Activated T-cell treated with anti-CD3 and anti-CD28 coated beads for 48 hours (primary cell): ENCODE measurements at places on chromosomes 7 and 10.

DNA sequence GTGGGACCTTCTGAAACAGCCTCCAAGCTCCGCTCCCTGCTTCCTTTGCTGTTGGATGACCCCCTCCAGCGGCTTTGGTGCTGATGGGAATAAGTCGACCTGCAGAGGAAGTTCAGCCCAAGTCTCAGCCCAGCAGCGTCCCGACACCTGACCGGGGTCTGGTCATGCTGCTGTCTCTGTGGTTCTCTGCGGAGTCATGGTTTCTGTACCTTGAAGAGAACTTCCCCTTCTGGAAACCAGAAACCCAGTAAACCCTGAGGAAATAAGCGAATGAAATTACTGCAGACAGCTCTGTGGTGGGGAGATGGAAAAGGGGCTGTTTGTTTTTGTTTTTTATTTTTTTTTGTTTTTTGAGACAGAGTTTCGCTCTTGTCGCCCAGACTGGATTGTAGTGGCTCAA lies 18.3 kb upstream of the ZNF12 start:
- DNase-seq, result no peak

GRCh38 chr10:71314028-71314693 lies 4.9 kb upstream of the SLC29A3 start:
- peak; percentile 51 for DNase-seq

- no peak for DNase-seq
Observed at GRCh38 chr7:80826520-80827238, 92.2 kb downstream of the SEMA3C start.

DNA sequence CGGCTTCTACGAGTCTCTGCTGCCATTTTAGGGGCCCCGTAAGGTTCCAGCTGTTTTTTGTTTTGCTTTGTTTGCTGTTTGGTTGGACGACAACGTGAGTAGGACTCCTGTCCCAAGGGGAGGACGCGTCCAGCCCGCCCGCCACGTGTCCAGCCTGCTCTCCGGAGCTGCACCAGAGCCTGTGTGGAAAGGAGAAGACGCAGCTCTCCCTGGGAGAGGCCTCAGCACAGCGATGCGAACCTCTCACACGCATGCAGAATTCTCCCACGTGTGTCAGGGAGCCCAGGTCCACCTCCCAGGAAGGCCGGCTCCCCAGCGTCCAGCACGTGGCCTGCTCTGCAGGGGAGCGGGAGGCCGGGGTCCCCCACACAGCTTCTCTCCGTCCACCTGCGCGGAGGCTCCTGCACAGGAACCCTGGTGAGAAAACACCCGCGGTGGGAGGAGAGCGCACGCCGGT lies 36.4 kb upstream of the DNAJB6 start:
- no peak for DNase-seq

GRCh38 chr10:88042160-88043100 lies 179.0 kb downstream of the PTEN start:
- DNase-seq, result no peak

DNA sequence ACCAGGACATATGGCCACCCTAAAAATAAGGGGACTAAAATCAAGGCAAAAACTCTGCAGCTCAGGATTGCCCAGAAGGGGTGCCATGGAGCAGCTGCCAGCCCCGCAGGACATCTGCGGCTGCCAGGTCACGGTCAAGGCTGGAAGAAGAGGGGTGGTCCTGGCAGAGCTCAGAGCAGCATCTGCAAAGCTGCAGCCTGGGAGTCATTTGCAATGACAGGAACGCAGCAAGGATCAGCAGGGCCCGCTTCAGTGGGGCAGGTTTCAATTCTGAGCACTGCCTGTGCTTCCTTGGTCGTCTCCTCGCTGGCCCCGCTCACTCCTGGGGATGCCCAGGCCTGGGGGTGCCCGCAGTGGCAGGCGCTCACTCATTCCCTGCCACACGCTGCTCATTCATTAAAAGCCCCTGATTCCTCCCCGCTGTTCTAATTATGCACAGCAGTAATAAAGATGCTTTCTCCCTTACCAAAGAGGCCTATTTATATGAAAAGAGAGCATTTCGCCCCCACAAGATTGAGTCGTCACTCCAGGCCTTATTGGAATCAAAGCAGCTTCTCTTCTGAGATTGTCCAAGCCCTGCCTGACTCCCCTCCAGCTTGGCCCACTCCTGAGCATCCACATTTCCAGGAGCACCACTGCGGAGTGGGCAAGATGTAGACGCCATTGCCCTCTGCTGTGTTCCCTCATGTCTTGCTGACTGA lies 4.6 kb downstream of the HSPA12A start:
- no peak for DNase-seq

DNA sequence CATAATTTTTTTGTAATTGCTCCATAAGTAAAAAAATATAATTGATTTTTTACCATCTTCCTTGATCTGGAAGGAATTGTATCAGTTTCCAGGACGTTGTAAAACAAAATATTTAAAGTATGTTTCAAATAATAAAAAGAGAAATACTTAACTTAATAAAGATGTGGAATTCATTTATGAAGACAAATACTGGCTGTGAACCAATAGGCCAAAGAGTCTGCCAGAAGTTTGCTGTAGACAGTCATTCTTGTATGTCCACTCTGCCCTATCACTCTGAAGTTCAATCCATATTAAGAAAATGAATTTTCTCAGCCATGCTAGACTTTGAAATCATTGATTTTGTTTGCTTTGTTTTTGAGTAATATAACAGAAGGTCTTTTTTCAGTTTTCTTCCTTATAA lies 256.4 kb downstream of the TRIL start:
- no peak for DNase-seq

GRCh38 chr10:131404886-131405285 lies 93.4 kb upstream of the TCERG1L start:
- no peak for DNase-seq

DNA sequence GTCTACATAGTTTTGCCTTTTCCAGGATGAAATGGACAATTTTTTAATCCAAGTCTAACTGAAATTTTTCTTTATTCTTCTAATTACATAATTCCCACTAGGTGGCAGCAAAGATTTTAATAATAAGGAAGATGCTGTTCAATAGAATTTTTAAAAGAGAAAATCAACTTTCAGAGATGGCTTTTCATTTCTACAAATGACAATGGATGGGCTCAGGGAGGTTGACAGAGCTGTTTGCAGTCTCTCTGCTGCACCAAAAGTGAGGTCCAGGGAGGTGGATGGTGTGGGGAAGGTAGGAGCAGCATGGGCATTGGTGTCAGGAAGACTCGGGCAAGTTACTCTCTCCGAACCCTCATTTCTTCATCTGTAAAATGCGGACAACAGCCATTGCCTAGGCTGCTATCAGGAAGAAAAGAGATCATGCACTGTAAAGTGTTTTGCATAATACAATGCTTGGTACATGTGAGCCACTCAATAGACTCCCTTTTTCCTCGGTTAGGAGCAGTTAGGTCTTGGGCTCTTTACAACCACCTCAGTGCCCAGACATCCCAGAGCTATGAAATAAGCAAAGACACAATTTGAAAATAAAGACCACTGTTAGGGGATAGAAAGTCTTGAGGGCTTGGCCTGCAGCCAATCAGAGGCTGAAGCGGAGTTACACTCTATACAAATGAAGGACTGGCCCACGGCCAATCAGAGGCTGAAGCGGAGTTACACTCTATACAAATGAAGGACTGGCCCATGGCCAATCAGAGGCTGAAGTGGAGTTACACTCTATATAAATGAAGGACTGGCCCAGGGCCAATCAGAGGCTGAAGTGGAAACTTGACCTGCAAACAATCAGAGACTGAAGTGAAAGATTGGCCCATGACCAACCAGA lies 107.1 kb downstream of the ABLIM1 start:
- no peak for DNase-seq

GRCh38 chr7:94605031-94605430 lies 50.9 kb downstream of the SGCE start:
- DNase-seq, result no peak

GRCh38 chr10:86472061-86472460 lies 49.5 kb downstream of the WAPL start:
- no peak for DNase-seq

GRCh38 chr7:92253251-92253650 lies 7.5 kb downstream of the ANKIB1 start:
- no peak for DNase-seq

DNA sequence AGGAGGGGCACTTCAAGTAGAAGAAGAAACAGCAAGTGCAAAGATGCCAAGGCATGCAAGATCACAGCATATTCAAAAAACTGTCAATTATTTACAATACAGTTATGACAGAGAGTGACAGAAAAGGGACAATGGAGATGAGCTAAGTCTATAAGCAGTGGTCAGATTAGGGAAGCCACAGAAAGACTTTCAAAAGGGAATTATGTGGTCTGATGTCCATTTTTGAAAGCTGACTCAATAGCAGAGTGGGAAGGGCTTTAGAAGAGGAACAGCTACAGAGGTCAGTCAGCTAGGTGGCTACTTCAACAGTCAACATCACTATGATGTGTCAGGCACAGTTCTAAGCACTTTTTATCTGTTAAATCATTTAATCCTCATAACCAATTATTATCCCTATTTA lies 45.2 kb upstream of the SPOCK2 start:
- DNase-seq, result no peak

- DNase-seq, result no peak
Observed at GRCh38 chr7:103445228-103446048, 569 bp downstream of the SLC26A5 start.

DNA sequence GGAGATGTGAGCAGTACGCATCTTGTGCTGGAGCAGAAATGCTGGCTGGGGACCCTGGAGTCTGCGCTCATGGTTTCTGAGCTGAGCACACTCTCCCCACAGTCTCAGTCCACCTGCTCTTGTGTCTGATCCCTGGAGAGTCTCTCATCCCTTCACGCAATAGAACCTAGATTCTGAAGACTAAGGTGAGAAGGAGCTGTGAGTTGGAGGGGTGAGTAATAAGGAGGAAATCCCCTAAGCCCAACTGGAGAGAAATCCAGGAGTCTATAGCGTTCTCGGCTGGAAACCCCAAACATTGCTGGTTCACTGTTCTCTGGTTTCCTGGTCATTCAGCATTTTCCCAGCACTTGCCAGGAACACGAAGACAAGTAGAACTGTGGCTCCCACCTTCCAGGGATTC lies 68.3 kb upstream of the SMNDC1 start:
- no peak for DNase-seq

DNA sequence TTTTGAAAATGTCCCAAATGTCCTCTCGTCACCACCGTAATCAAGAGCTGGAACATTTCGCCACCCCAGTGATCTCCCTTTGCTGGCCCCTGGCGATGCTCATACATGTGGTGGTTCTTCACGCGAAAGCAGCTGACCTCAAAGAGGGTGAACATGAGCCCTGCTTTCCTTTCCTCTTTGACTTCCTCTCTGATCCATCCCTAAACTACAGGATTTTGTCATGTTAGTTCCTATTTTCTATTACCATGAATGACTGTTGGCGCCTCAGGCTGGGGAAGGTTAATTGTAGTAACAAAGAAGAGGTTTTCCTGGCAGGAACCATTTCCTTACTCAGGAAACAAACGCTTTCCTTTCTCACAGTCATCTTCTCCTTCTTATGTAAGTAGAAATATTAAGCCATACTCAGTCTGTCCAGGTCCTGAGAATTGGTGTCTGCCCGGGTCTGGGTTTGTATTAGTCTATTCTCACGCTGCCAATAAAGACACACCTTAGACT lies 114.5 kb downstream of the INSYN2A start:
- DNase-seq, result no peak

GRCh38 chr7:139900326-139900725 lies 71.3 kb downstream of the TBXAS1 start:
- no peak for DNase-seq

- DNase-seq, result no peak
Observed at GRCh38 chr10:59878289-59878688, 28.1 kb downstream of the CCDC6 start.

DNA sequence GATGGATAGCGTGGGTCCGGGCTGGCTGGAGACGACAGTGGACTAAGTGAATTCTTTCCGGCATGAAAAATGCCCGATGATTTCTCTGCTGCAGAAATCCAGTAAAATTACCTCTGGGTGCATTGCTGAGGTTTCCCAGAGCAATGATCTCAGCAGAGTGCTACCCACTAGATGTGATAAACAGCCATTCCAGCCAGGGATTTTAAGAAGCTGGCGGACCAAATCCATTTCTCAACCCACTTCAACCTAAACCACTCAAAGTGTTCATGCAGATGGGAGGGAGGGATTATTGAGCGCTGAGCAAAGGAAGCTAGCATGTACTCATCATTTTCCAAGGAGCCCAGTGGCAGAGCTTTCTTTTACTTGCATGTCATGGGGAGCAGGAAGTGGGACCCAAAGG lies 116.7 kb downstream of the PRKCQ start:
- DNase-seq, result no peak

DNA sequence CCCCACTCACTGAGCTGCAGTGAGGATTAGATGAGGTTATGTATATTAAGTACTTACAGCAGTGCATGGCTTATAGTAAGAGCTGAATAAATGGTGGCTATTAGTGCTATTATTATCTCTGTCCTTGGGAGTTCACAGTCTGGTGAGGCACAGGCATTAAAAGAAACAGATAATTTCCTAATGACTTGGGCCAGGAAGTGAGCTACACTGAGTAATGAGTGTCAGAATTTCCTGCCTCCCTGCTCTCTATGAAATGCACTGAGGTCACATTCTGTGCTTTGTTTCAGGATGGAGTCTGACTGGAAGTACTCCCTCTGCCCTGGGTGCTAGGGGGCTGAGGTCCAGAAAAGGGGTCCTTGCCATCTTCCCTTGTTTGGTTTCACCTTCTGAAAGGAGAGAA lies 48.7 kb upstream of the LOXL4 start:
- DNase-seq, result no peak

DNA sequence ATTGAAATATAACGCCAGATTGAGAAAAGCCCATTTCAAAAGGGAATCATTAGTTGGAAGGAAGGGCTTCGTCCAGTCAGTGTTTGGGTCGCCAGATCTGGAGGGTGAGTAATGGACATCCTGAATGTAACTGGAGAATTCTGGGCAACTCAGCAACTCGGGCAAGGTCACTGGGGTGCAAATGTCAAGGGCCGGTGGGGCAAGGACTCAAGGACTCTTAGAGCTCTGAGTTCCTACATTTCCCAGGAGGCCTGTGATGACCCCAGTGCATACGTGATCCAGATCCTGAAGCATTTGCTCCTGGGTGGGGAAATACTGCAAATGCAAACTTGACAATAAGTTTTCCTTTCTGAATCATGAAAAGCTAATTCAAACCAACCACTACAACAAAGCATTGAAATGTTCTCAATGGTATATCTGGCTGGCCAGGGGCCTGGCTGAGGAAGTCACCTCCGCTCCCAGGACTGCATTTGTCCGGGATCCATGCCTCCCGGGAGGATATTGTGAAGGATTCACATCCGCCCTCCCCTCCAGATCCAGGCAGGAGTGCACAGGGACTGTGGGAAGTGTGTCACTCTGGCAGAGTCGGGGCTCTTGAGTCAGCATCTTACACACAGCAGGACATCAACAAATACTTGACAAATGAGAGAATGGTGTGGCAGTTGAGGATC lies 164.0 kb downstream of the FANK1 start:
- DNase-seq, result no peak

DNA sequence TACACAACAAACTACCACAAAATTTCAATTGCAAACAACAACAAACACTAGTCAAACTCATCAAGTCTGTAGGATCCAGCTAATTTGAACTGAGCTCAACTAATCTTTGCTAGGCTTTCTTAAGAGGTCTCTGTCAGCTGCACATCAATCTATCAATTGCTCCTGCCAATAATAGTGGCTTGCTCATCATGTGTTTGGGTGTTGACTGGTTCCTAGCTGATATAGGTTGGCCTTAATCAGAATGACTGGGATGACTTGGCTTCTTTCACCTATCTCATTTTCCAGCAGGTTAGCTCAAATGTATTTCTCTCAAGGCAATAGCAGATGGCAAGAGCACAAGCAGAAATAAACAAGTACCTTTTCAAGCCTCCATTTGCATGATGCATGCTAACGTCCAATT lies 370.3 kb upstream of the NFE2L3 start:
- no peak for DNase-seq
